ENCODE measurements at places on chromosomes 5 and 9.

- no peak for DNase-seq
Observed at GRCh38 chr5:138911441-138911840, 36.3 kb upstream of the LRRTM2 start.

GRCh38 chr5:112636751-112637150 lies 100.9 kb upstream of the APC start:
- DNase-seq, result no peak

- no peak for DNase-seq
Observed at GRCh38 chr9:88303721-88304451, 84.4 kb upstream of the SPIN1 start.

DNA sequence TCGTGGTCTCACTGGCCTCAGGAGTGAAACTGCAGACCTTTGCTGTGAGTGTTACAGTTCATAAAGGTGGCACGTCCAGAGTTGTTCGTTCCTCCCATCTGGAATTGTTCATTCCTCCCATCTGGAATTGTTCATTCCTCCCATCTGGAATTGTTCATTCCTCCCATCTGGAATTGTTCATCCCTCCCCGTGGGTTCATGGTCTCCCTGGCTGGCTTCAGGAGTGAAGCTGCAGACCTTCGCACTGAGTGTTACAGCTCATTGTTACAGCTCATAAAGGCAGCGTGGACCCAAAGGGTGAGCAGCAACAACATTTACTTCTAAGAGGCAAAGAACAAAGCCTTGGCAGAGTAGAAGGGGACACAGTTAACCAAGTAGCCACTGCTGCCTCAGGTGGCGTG lies 69.1 kb downstream of the GCNT1 start:
- no peak for DNase-seq

DNA sequence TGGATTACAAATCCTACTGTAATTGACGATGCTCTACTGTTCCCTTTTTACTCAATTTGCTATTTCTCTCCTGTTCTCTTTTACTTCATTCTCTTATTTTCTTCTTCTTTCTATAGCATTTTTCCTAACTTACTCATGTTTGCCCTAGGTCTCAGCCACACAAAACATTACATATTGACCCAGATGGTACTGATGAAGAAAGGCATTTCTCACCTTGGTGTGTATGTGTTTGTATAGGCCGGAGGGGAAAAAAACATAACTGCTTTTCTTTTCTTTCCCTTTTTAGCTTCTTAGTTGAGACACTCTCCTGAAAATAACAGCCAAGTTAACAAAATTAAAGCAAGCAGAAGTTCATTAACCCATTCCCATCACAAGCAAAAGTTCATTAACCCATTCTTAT lies 1019.8 kb upstream of the CDH18 start:
- no peak for DNase-seq

GRCh38 chr9:126805554-126806262 lies 868 bp downstream of the ZBTB43 start:
- DNase-seq, result peak; percentile 59

DNA sequence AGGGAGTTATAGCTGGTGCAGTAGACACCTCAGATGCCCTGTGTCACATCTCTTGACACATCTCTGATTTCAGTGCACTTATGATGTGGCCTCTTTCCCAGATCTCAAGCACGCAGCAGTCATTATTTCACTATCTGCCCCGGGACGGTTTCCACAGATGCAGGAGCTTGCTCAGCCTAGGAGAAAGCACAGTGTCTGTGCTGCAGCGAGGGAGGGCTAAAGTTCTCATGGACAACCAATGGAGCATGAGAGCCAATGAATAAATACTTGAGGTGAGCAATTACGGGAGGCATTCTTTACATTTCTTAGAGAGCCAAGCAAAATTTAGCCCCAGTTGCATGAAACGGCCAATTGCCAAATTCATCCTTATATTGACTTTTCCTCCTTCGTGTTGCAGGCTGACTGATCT lies 7.4 kb upstream of the MOB3B start:
- DNase-seq, result no peak

DNA sequence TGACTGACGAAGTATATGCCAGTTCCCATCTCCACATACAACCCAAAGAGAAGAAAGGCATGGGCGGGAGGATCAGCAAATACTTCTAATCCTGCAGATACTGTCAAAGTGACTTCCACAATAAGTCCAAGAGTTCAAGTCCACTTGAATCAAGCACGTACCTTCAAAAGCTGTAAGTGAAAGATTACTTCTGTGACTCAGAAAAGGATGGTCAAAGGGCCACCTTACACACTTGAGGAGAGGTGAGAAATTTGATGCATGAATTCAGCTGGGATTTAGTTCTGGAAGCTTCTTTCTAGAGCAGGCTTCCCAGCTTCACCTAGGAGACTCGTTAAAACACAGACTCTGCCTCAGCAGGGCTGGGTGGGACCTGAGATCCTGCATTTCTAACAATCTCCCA lies 357.5 kb downstream of the GLIS3 start:
- no peak for DNase-seq

DNA sequence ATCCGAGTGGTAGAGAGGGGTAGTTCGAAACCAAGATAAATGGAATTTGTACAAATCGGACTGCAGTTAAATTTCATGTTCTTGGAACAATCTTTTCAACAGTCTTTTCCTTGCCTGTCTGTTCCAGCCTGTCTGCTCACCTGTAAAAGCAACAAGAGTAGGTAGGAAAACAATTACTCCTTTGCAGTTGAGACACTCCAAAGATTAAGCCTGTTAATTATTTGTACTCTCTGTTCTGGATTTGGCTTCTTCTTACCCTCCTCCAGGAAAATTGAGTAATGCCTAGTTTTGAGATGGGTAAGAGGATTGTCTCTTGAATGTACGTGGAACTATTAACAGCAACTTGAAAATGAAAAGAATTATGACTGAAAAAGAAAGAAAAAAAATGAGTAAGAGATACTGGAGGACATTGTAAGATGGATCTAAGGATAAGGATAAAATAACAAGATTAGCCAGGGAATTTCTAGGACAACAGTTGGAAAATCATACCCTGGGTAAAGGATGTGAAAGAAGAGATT lies 24.3 kb downstream of the SPAAR start:
- no peak for DNase-seq

- no peak for DNase-seq
Observed at GRCh38 chr9:120258096-120258495, 321.9 kb downstream of the CDK5RAP2 start.

DNA sequence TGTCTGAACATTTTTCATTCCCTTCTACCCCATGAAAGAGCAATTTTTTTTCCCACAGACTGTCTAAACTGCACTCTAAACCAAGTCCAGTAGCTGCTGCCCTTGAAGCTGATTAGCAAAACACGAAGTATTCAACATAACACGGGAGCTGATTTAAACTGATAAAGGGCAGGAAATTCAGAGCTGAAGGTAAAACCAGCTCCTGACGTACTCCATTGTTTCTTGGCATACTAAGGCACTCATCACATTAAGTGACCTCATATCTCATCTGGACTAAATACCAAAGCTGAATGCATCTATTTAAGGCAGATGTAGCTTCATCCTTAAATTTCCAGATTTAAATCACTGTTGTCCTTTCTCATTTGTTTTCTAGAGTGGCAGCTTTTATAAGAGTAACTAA lies 12.0 kb downstream of the GDF9 start:
- DNase-seq, result no peak

- no peak for DNase-seq
Observed at GRCh38 chr5:54835647-54836046, 149.7 kb downstream of the ESM1 start.

DNA sequence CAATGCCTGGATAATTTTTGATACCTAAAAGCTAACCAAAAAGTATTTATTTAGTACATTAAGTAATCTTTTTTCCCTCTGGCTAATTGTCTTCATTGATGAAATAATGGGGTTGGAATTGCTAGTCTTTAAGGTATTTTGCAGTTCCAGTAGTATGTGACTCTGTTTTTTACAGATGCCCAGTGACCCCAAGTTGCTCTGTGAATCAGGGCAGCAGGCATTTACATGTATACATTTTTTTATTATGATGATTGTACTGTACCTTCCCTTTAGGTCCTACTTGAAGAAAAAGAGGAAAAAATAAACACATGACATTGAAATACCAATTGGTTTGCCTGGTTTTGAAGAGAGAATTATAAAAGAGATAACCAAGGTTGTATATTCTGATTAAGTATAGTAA lies 385.5 kb downstream of the ADGRV1 start:
- DNase-seq, result no peak

DNA sequence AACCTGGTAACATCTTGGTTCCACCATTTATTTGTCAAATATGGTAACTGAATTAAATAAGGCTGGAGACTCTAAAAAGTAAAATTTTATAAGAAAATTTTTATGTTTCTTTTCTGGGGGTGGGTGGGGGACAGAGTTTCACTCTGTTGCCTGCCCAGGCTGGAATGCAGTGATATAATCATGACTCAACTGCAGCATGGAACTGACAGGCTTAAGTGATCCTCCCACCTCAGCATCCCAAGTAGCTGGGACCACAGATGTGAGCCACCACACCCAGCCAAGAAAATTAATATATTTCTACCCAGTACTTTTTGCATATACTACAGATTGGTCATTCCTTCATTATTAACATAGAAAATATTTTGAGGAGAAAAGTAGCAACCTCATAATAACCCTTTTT lies 216.9 kb downstream of the DEPDC1B start:
- no peak for DNase-seq

- no peak for DNase-seq
Observed at GRCh38 chr5:136073714-136074529, 45.1 kb downstream of the TGFBI start.

DNA sequence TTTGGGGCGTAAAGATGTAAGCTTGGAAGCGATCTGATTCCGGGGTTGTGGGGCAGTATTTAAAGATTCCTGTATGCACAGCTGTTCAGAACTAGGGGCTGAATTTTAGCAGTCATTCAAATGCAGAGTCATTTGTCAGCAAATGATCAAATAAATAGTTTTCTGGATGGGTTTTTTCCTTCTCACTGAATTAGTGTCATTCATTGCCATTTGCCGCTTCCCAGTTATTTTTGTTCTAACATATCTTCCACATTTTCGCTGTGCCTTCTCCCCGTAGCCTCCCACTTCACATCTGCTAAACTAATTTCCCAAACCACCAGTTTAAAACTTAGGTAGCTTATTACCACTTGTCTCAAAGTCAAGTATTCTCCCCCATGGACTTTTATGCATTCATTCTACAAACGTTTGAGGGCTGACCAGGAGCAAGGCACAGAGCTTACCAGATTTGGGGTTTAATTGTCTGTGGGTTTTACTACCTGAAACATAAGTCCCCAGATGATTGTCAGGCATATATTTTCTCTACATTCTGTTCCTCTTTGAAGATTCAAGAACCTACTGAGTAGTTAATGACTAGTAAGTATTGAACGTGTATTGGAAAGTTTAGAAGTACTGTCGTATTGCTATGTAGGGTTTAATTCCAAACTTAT lies 41.3 kb upstream of the CKMT2 start:
- no peak for DNase-seq

GRCh38 chr9:18805386-18805785 lies 227.6 kb downstream of the SAXO1 start:
- no peak for DNase-seq

DNA sequence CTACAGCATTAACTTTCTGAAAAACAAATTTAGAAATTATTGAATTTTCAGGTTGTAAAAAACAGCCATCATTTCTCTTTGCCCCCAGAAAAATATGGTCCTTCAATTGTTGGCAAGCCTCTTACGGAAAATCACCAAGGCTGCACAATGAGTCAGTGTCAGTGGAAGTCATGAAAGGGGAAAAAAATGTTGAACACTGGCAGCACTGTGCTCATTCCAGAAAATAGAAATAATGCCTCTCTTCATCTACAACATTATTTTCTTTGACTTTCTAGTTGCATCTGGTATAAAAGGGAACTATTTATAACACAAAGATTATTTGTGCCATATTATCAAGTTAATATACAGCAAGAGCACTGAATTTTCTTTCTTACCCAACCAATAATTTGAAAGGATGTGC lies 26.7 kb upstream of the STK32A start:
- DNase-seq, result no peak

DNA sequence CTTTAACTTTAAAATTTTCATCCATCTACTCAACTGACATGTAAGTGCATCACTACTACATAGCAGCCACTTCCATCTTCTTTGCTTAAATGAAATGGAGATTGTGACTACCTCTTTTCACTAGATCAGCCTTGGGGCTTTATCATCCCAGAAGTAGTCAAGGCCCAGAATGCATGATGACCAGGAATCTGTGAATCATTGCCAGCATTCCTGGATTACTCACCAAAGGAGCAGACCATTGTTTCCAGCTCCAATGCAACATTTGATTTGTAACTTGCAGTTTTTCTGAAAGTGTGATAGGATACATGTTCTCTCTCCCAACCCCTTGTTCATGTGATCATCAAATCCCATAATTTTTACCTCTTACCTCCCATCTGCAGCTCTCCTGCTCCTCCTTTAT lies 65.1 kb downstream of the PLPPR1 start:
- no peak for DNase-seq

DNA sequence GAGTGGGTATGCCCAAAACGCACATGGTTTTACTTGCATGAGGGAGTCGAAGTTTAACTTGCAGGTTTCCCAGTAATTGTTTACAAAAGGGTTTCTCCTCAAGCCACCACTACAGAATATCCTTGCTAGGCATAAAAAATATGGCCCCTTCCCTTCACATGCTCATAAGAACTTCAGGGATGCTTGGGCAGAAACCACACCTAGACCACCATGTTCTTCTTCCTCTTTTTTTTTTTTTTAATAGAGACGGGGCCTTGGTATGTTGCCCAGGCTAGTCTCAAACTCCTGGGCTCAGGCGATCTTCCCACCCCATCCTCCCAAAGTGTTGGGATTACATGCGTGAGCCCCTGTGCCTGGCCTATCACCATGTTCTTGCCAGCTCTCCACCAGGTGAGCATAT lies 18.6 kb upstream of the PLIN2 start:
- no peak for DNase-seq

GRCh38 chr5:171825051-171825450 lies 39.4 kb downstream of the SMIM23 start:
- no peak for DNase-seq

GRCh38 chr5:5588386-5588785 lies 165.9 kb downstream of the ICE1 start:
- no peak for DNase-seq

DNA sequence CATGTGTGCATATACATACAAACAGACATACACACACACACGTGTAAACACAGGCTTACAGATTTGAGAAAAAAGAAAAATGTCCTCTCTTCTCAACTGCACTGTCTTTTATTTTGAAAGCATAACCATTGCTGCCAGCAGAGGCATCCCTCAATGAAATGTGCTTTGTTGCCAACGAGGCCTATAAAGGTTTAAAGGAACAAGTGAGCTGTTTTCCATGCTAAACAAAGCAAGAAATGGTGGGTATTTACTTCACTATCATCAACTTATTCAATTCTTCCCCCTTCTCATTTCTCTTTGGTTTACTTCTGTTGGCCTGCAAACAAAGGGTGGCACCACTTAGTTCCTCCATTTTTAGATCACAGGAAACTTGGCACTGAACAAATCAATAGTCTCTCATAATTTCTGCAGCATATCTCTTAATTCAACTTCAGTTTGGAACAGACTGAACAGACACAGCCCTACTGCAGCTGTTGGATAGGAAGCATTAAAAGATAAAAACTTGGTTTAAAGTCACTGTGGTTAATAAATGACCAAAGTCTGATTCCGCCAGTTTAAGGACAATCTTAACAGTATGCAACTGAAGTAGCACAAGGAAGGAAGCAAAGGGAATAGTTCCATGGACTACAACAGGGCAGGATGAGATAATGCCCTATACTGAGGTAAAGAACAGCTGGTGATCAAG lies 21.7 kb downstream of the TTC33 start:
- no peak for DNase-seq

All from stimulated activated CD8-positive, alpha-beta memory T cell treated with anti-CD3 and anti-CD28 coated beads, Interleukin-4, amount 100 ng/mL, for 4 hours (primary cell).